ENCODE measurements at places on chromosomes 13 and 19.
A peak's percentile ranks its signal among the peaks of the same experiment; 100 is the strongest.

- DNase-seq: no peak
Observed at GRCh38 chr19:45074744-45075300, 1.5 kb downstream of the ZNF296 start.

GRCh38 chr19:15249972-15250639 is 17.9 kb upstream of the EPHX3 start:
- peak; percentile 89 for DNase-seq

DNA sequence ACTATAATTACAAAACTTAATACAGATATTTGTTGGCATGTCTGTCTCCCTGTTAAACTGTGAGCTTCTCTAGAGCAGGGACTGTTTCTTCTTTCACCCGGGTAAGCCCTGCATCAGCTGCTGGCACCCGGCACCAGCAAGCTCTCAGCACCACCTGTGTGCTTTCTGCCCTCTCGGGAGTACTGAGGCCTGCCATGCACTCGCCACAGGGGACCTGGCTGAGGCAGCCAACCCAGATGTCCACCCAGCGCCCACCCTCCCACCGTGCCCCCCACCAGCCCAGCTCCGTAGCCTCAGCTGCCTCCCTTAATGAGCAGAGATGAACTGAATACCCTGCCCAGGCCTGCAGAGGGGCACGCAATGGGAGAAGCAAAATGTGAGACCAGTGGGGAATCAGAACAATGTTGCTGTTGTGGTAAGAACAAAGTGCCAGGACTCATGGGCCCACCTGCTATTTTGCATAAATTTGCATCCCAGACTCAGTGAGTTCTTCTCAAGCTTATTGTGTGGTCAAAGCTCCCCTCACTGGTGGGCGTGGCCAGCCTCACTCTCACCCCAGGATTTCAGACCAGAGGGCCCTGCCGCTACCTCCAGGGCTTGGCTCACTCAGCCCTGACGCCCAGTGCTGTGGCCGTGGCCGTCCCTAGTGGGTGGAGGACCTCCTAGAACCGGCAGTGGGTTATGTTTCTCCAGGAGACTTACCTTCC is 14.6 kb upstream of the SERPINE3 start:
- no peak for DNase-seq

DNA sequence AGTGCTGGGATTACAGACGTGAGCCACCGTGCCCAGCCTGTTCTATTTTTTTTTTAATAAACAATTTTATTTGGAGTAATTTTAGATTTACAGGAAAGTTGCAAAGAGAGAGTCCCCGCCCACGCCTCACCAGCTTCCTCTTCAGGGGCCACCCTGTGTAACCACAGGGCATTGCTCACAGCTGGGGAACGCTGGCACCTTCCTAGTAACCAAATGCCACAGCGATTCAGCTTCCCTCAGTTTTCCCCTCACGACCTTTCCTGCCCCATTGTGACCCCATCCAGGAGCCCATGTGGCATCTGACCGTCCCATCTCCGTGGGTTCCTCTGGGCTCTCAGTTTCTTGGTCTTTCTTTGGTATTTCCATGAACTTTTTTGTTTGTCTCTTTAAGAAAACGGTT is 83.9 kb downstream of the GNG7 start:
- DNase-seq: no peak

GRCh38 chr13:78764665-78765064 is 105.7 kb upstream of the OBI1 start:
- no peak for DNase-seq

GRCh38 chr19:35913589-35913988 is 5.5 kb upstream of the TYROBP start:
- DNase-seq: no peak

DNA sequence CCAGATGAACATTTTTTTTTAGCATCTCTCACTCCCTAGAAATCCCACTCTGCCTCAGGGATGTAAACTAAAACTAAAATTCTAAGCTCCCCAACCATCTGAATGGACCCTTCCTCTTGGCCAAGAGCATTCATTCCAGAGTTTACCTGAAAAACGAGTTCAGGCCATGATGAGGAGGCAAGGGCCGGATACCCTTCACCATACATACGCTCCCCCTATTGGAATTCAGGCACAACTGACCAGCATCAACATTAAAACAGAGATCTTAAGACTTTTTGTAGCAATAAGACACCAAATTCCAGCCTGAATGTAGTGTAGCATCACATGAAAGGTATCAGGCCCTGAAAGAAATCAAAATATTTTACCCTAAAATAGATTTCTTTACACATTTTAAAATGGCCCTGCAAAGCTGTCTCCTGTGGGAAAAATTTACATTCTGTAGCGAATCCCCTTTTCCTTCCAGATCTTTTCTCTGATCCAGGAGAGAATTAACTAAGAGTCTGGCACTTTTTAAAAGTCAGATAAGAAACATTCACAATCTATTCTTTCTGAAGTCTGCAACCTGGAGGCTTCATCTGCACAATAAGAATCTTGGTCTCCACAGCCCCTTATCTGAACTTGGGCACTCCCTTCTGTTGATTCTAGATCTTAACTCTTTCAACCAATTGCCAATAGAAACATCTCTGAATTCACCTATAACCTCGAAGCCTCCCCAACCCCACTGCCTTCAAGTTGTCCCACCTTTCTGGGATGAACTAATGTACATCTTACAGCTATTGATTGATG is 888.5 kb downstream of the UQCRFS1 start:
- DNase-seq: no peak

GRCh38 chr19:16001481-16002312 is 52.9 kb downstream of the OR10H4 start:
- DNase-seq: peak; percentile 76

DNA sequence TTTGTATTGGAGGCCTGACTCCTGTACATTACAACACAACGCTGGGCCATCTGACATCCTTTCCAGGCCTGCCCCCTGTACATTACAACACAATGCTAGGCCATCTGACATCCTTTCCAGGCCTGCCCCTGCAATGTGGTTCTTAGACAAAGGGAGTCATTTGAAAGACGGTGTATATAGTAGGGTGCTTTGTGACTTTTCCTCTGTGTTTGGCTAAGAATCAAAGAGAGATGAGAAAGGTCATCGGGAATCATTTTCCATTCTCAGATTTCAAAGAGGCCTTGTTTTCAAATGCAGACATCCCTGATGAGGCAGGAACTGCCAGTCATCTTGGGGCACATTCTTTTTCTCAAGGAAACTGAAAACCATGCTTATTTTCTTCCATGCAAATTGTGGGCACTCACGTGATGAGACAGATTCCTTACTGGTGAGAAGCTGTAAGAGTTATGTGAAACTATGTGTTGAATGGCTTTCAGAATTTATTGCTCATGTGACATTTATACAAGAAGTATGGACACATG is 551.6 kb downstream of the MYO16 start:
- DNase-seq: no peak

DNA sequence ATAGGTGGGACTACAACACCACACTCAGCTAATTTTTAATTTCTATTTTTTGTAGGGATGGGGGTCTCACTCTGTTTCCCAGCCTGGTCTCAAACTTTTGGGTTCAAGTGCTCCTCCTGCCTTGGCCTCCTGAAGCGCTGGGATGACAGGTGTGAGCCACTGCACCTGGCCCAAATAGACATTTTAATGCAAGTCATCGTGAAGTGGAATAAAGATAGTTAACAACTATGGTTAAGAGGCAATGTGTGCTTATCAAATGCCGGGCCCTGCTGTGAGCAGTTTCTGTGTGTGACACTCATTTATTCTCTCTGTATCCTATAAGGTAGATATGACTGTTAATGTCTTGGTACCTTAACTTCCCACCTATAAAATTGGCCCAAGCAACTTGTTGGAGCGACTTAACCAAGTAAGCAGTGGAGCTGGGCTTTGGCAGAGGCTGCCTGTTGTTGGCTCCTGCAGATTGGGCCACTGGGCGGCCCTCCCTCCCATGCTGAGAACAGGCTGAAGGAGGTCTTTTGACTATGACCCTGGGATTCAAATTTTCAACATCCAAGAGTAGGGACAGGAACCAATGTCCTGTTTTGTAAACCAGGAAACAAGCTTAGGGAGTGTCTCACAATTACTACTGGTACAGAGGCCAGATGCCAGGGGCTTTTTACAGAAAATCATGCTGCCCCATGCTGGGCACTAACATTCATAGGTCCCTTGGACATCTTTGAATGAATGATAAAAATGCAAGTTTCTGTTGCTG is 450.7 kb downstream of the TSHZ3 start:
- no peak for DNase-seq

DNA sequence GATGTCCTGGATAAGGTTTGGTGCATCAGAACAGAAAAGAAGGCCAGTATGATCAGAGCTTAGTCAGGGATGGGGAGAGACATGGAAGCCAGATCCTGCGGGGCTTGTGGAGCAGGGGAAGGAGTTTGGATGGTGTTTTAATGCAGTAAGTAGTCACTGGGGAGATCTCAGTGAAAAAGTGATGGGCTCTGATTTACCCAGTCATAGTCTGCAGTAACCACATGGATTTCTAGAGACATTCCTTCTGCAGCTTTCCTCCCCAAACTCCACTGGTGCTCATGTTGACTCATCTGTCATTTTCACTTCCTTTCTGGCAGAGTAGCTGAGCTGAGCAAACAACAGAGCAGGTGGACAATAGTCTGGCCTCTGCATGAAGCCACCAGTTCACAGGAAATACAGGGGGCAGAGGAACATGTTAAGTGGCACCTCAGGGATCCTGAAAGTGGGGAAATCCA is 144.1 kb downstream of the DPF1 start:
- no peak for DNase-seq

DNA sequence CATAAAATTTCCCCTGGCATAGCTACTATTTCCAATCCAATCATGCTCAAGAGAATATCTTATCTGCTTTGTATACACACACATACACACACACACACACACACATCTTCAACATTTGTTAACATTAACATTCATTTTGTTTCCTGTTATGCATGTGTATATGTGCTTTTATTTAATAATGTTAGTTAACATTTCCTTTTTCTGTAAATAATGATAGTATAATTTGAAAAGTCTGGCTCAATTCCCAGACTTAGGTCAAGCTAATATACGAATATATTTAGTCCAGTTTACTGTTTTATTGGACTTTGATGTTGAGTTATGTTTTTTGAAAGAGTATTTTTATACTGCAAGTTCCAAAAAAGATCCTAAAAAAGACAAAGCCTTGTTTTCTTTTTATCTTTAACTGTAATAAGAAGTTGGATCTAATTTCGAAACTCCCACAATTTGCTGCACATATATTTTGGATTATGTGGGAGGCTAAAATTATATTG is 1072.4 kb downstream of the EFNB2 start:
- DNase-seq: no peak

- DNase-seq: no peak
Observed at GRCh38 chr13:99415014-99415650, 86.1 kb upstream of the TM9SF2 start.

DNA sequence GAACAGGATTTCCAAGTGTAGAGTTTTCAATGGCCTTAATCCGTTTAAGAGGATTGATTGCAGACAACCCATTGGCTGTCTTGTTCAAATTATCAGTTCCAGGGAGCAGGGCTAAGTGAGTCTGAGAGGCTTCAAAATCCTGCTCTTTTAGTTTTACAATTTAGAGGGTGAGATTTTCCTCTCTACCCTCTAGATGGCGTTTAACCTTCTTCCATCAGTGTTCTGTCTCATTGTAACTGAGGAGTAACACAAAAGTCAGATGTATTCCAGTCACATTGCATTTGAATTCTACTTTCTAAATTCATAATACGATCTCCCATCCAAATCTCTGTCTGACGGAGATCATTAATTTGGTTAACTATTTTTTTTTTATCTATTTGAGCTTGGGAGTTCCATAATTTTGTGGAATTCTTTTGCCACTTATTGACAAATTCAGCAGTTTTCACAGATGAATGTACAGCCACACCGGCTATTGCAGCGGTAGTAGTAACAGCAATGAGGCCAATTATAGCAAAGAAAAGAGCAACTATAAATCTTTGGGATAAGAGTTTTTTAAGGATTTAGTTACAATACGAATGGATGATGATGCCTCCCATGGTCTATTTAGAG is 7.8 kb upstream of the C19orf84 start:
- no peak for DNase-seq

DNA sequence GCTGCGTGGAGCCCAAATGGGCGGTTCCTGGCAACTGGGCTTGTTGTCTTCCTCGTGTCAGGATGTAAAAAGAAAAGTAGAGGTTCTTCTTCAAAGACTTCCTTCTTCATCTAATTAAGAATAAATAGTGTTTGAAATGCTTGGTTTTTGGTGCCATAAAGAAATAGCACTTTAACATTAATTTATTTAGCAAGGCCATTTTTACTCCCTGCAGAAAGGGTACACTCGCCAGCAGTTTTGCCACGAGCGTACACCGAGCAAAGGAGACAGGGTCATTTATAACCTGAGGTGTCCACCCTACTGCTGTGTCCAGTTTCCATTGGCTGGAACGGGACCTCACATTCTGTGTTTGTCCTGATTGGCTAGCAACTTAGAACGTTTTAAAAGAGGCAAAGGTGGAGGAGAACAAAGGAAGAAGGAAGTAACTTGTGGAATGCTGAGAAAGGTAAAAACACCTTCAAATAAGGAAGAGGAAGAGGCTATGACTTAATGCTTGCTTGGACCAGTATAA is 21.8 kb upstream of the OR10H1 start:
- DNase-seq: no peak

DNA sequence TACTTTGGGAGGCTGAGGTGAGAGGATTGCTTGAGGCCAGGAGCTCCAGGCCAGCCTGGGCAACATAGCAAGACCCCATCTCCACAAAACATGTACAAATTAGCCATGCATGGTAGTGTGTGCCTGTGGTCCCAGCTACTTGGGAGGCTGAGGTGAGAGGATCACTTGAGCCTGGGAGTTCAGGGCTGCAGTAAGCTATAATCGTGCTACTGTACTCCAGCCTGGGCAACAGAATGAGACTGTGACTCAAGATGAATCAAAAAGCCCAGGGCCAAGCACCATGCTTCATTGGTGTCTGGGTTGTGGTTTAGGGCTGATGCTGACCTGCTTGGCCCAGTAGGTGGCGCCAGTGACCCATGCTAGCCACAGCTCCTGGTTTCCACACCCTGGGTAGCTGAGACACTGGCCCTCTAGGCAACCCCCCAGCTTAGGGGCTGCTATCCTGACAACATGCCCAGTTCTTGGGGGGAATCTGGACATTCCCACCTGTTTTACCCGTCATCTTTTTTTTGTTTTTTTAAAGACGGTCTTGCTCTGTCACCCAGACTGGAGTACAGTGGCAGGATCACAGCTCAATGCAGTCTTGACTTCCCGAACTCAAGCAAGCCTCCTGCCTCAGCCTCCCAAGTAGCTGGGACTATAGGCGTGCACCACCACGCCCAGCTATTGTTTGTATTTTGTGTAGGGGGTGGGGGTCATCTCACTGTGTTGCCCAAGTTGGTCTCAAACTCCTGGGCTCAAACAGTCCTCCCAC is 5.5 kb downstream of the CCDC124 start:
- DNase-seq: peak; percentile 89

- no peak for DNase-seq
Observed at GRCh38 chr19:3463714-3464586, 16.4 kb downstream of the SMIM24 start.

Data from osteocyte (in vitro differentiated cells).